ENCODE measurements at places on chromosomes 13 and 19.

GRCh38 chr19:43684326-43684725, 14.4 kb upstream of the PLAUR start:
- DNase-seq, result no peak

GRCh38 chr19:16180611-16181010, 4.6 kb upstream of the FAM32A start:
- no peak for DNase-seq

DNA sequence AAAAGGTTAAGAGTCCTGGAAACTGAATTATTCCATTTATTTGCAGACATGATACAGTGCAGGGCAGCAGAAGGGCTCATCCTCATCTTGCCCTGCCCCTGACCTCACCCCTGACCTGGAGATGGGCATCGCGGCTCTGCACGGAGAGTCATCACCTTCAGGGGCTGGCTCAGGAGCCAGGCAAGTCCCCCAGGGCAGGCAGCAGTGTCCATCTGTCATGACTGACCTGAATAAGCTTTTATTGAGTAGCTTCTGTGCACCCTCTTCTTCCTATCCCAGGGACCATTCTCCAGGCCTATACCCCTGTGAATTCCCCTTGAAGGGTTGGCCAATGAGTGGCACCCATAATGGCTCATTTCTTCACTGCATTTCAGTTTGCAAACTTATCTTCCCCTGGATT, 484.2 kb downstream of the ZNF536 start:
- no peak for DNase-seq

GRCh38 chr19:37902668-37903067, 3.7 kb downstream of the WDR87 start:
- peak; percentile 78 for DNase-seq

GRCh38 chr13:76455960-76456359, 430.2 kb downstream of the KCTD12 start:
- DNase-seq, result no peak

- no peak for DNase-seq
Measured at GRCh38 chr19:46904114-46905060, 43.6 kb downstream of the ARHGAP35 start.

DNA sequence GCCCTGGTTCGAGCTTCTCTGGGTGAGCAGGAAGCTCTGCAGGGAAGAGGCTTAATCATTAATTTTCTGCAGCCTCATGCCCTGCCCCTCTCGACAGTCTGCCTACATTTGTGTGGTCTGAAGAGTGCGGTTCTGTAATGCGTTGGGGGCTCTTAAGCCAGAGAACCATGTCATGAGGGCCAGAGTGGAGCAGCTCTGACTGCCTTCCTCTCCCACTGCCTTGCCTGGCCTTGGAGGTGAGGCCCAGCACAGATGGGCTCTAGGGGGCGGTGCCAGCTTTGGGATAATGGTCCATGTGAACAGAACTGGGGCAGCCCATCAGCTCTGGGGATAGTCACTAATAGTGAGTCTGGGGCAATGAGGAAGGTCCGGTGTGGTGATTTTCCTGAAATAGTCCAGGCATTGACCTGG, 5.7 kb downstream of the FGF9 start:
- DNase-seq, result no peak

GRCh38 chr13:48266701-48267639, 34.0 kb downstream of the ITM2B start:
- DNase-seq, result no peak

GRCh38 chr13:40779796-40780285, 8.9 kb upstream of the MRPS31 start:
- DNase-seq, result no peak

DNA sequence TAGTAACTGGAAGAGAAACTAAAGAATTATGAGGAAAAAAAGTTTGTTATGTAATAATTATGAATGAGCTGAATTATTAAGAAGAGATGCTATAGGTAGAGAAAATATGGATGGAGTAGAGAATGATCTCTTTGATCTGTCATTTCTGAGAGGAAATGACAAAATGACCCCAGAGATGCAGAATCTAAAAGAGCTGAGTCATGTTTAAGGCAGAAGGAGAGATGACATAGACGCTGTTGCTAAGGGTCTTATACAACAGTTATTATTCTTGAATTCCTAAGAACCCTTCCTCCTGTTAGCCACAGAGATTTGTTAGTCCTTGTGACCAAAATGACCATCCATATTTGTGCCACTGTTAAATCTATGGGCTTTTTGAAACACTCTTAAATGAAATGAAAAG, 58.3 kb upstream of the FREM2 start:
- DNase-seq, result no peak

DNA sequence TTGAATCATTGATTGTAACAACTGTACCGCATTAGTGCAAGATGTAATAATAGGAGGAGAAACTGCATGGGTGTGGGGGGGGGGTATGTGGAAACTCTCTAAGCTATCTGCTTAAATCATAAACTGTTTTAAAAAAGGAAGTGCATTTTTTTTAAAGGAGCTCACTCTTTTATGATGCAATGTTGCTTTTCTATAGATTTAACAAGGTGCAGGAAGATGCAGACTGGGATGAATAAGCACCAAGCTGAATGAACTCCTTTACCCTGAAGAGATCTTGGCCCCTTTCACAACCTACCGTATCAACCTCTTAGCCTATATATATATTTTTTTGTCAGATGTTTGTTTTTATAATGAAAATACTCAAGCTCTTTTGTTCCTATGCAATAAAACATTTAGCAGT, 95.9 kb downstream of the AKAP11 start:
- no peak for DNase-seq

DNA sequence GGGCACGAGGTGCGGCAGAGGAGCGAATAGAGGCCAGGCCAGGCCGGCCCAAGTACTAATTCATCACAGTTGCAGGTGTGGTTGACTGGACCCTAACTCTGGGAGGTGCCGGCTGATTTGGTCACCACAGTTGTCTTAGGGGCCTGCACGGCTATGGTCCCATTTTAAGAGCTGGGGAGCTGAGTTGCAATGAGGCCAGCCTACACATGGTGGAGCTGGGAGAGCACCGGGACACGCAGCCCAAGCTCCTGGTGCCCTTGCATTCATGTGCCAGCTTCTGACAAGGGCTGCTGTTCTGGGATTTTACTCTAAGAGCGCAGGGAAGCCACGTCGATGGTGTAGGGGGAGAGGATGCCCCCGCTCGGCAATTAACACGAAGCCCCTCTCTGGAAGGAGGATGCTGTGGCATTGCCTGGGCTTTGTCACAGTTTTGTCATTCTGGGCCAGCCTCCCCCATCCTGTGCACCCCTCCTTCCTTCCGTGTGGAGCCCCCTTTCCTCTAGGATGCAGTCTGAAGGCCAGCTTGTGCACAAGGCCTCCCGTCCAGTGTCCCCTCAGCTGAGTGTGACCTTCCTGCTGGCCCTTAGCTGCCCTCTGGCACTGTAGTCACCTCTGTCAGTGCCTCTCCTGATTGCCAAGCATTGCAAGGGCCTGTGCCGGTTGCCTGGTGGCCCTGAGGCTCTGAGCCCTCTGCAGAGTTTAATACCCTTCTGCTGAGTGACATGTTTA, 109.4 kb upstream of the C1QTNF9B start:
- no peak for DNase-seq

GRCh38 chr19:29475469-29475868, 50.3 kb upstream of the VSTM2B start:
- DNase-seq, result no peak
